Mucosa of gallbladder (tissue), 1 donor: ENCODE measurements at places on chromosomes 1 and 21. TPM values are rescaled to one million over a fixed set of nuclear protein-coding genes. Genes with fewer than 3 reads are reported as not detected.

DNA sequence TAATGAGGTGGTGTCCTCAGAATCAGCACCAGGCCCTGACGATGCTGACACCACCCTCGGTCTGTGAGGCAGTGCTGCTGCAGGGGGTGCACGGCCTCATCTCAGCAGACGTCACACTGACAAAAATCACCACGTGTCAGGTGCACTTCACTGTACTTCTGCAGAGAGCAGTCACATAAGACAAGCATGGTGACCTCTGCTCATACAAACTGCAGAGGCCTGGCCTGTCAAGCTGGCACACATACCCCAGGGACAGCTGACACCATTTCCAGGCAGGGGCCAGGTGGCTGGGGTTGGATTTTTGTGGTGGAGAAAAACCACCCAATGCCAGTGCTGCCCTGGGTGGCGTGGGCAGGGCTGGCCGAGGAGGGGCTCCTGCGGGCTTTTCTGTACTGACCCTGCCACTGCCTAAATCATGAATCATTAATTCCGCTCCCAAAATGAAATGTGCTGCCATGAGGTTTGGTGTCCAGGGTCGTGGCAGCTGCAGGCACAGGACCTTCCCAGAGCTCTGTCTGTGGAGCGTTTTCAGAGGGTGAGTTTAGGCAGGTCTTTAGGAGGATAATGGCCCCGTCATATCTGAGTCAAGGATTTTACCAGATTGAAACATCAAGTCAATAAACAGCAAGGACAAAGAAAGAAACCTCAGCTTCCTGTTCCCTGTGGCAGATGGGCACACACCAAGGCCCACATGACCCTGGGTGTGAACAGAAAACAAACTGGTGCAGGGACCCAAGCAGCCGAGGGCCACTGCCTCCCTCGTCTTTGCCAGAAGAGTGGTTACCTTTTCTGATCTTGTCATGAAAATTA, 33.4 kb upstream of the GPR153 start:
- no peak for DNase-seq

- no peak for DNase-seq
Measured at GRCh38 chr1:180117764-180118116, 36.9 kb upstream of the QSOX1 start.

DNA sequence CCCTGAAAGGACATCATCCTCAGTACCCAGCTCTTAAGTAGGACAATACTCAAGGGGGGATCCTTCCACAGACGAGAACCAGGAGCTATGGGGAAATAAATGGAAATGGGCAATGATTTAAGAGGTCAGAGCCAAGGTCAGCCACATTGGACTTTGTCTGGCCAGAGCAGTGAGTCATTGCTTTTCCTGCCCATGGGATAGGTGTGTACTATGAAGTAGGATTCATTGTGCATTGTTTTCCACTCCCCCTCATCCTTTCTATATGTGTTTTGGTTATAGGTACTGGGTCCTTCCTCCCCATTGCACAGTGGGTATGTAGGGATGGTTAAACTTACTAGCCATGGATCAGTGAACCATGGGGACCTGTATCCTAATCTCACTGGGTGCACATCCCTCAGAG, 328.9 kb upstream of the USP25 start:
- DNase-seq: no peak

DNA sequence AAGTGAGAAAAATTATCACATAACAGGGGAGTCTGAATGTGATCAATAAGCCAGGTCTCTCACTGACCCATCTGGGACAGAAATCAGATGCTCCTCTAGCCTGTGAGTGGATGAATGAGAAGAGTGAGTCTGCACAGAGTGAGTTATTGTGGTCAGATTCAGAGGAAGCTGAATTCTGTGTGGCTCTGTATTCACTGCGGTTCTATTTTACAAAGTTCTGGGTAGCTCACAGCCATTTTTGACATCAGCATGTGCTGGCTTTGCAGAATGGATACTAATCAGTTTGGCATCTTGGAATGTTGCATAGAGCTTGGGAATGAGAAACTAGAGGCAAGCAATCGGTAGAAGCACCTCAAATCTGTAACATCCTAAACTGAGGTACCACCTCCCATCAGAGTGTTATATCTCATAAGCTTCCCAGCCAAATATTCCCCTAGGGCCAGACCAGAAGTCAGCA, 3.8 kb downstream of the COLGALT2 start:
- no peak for DNase-seq

DNA sequence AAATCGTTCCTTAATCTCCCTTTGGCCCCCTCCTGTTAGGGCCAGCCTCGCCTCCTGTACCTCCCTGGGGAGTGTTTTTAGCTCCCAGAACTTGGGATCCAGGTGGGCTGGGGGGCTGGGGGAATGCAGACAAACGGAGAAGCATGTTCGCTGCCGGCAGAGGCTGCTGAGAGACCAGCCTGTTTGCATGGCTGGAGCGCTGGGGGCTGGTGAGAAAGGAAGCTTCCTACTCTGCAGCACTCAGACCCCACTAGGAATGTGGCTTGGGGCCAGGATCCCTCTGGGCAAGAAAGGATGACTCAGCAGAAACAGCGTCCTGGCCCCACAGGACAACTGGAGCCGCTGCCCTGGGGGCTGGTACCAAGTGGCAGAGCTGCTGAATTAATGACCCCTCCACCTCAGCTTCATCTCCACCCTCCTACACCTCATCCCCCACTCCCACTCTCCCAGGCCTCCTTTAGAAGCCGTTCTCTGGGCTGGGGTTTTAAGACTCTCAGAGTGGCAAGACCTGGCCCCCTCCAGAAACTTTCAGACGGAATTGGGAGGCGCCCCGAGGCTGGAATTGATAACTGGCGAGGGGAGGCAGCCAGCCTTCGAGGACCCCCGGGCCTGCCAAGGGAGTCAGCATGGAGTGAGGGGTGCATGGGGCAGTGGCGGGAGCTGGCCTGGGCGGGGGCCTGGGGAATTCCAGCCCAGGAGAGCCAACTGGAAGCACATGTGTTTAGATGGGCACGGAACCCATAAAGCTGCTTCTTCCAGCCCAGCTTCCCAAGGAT, 28.5 kb upstream of the EPS8L3 start:
- peak; percentile 68 for DNase-seq

DNA sequence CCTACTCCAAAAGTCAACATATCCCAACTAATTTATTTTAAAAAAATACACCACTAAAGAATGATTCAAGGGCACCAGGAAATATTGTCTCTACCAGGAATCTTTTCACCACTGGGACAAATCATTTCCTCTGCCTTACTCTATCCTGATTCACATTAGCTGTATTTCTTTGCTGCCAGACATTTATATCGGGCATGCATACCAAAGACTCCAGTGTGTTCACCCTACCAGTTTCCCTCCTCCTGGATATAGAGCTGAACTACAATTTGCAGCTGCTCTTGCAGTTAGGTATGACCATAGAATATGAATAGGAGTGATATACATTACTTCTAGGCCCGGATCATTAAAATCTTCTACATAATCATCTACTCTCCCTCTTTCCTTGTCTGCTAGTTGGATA, 7.6 kb downstream of the KCNJ6 start:
- no peak for DNase-seq

DNA sequence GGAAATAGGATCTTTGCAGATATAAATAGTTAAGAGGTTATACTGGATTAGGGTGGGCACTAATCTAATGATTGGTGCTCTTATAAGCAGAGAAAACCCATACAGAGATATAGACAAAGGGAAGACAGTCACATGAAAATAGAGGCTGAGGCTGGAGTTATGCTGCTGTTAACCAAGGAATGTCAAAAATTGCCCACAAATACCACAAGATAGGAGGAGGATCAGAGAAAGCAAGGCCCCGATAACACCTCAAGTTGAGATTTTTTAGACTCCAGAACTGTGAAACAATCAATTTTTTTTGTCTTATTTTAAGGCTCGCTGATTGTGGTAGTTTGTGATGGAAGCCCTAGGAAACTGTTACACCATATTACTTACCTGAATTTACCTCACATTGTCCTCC, 513.2 kb downstream of the COL11A1 start:
- DNase-seq: no peak

- no peak for DNase-seq
Measured at GRCh38 chr21:27677546-27677945, 710.7 kb upstream of the ADAMTS5 start.

DNA sequence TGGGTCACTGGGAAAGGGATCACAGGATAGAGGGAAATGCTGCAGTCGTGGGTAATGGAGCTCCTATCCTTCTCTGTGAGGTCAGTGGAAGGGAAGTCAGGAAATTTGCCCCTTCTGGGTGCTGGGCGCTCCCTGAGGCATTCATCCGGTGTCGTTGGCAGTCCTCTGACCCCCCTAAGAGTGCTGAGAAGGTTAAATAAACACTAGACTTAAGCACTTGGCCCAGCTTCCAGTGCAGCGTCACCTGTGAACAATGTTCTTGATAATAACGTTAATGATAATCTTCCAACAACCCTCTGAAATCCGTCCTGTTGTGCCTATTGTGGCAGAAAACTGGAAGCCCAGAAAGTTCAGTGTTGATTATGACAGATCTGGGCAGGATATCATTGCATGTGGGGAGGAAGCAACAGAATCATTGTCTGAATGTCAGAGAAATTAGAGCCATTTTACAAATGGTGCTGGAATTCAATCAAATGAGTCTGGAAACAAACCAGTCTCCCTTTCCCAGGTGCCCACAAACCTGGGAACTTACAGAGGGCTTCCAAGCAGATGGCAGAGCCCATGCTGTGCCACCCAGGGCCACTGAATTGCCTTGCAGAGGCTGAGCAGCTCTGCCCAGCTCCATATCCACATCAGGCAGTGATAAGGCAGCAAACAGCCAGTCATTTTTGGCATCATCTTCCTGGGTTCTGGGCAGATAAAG, 216.8 kb downstream of the KAZN start:
- DNase-seq: peak; percentile 76

DNA sequence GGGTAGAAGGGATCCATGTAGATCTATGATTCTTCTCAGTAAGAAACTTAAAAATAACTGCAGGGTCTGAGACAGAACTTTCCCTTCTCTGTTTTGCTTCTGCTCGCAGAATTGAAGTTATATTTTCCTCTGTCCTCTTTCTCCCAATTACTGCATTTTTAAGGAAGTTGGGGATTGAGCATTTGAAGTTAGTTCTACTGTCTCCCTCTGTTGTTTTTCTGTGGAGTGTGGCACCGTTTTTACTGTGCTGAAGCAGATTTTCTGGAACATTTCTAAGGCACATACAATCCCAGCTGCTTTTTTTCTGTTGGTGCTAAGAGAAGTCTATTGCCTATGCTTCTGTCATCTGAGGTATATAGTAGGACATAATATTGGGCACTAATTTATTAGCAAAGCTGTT, 43.3 kb downstream of the RASAL2 start:
- DNase-seq: no peak

- DNase-seq: no peak
Measured at GRCh38 chr21:41701749-41702148, 65.1 kb downstream of the RIPK4 start.

GRCh38 chr1:245310571-245311531, 156.1 kb downstream of the KIF26B start:
- no peak for DNase-seq

DNA sequence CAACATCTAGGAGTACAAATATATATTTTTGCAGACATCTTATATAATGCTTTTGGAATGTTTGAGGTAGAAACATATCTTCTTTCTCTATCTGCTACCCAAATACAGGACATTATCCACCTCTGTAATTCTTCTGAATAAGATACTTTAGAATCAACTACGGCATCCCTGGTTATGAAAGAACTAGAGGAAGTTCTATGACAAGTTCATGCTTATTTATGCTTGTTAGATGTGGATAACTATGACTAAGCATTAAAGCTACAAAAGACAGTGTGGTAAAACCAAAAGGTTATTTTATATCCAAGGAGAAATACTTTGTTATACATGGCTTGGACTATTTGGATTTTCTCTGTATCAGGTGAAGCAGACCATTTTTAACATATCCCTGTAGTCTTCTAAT, 894.0 kb downstream of the KCNT2 start:
- no peak for DNase-seq

DNA sequence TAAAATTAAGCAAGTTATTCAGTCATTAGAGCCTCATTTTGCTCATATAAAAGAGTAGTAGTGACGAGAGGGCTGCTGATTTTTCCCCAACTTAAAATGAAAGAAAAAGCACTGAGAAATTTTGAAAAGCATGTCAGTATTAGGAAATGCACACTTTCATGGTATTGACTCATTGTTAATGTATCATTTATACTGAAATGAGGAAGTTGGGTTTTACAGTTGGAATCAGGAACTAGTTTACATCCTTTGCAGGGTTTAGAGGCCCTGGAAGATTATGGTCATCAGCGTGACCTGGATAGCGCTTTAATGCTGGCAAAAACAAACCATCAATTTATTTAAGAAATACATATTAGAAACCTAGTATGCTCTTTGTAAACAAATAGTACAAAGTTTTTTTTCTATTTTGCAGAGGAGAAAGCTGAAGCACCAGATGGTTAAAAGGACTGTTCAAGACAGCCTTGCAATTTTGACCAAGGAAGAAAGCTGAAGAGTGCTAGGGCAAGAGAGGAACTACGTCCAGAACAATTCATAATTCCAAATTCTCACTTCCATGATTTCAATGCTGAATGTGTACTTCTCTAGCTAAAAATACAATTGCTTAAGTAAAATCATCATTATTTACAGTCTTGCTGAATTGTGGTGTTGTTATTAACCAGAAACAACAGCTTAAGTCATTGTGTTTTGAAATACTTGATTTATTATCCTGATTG, 94.8 kb upstream of the SGIP1 start:
- no peak for DNase-seq

GRCh38 chr1:23980728-23981070, 572 bp upstream of the SRSF10 start:
- no peak for DNase-seq

DNA sequence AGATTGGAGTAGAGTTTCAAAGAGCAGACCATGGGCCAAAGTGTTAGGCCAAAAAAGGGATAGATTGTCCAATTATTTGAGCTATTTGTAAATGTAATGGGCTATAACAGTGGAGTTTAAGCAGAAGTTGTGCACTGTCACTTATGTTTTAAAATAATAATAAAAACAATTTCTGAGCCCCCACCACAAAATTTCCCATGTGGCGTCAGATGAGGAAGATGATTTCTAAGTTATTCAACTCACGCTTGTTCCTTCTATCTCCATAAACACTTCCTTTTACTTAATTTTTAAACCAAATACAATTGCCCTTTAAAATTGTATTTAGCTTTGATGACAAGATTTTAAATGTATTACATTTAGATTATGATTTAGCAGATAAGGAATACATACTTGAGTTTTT, 330.0 kb downstream of the PTPRC start:
- DNase-seq: no peak

- DNase-seq: no peak
Measured at GRCh38 chr1:90837420-90837819, 120.3 kb upstream of the BARHL2 start.

- no peak for DNase-seq
Measured at GRCh38 chr1:3669971-3670431, 17.7 kb downstream of the TP73 start.

- no peak for DNase-seq
Measured at GRCh38 chr1:118826669-118827068, 161.5 kb downstream of the TBX15 start.

GRCh38 chr1:155392898-155393411, 72.3 kb downstream of the RUSC1 start:
- DNase-seq: peak; percentile 15

- peak; percentile 65 for DNase-seq
Measured at GRCh38 chr1:226738995-226739695, at the start of gene ITPKB. Gene ITPKB, minus strand, starts transcription at chr1:226739282. Its CDS starts 1,824 bp downstream, at chr1:226737458.

GRCh38 chr1:184633785-184634184, 120.9 kb downstream of the EDEM3 start:
- DNase-seq: peak; percentile 34

MFSD2A gene
- total RNA-seq: 3.3 TPM

OR2W3 gene
- total RNA-seq: 0.66 TPM

TOMM40L gene
- 15.1 TPM for total RNA-seq

CLCA1 gene
- total RNA-seq: 0.37 TPM

FCGR3A gene
- total RNA-seq: 36.0 TPM

KIAA0040 gene
- total RNA-seq: 16.1 TPM

SH3GLB1 gene
- 65.7 TPM for total RNA-seq

PTCH2 gene
- 1.9 TPM for total RNA-seq
